Hindlimb muscle (tissue), 1 donor: ENCODE measurements at places on chromosomes 4 and X.

DNA sequence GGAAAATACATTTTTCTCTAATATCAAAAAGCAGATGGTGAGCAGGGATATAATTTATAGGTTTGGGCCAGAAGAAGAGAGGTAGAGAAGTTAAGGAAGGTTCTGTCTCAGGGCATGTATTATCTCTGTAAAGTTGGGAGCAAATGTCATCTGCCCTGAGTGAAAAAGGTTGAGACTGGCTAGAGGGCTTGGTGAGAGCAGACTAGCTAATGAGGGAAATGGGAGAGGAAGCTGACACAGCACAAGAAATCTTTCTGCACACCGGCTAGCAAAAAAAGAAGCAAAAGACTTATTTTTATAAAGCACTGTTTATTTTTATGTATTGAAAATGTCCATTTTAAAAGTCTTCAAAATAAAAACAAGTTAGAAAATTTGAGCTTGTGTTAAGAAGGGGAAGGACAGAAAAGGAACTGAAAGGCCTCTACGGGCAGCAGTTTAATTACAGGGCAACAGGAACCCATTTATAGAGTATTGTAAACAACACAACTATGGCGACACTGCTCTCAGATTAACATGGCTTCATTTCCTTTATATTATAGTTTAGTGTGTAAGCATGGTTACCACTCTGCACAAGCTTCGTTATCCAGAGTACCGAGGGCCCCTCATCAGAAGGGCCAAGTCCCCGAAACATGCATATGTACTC, 17.4 kb downstream of the CD40LG start:
- DNase-seq = no peak

GRCh38 chrX:113275804-113276203, 435.2 kb upstream of the AMOT start:
- no peak for DNase-seq

DNA sequence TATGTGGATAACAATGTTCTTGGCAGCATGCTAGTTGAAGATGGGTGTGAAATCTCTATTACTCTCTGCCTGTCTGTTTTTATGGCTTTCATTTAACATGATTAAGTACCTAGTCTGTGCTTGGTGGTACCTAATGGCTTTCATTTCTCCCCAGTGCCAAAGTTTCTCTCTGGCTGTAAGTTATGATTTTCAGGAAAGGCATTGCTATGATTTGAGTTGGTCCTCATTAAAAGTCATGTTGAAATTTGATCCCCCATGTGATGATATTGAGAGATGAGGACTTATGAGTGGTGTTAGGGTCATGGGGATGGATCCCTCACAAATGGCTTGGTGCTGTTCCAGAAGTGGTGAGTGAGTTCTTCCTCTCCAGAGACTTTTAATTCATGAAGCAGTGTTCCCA, 162.4 kb upstream of the IL15 start:
- no peak for DNase-seq

DNA sequence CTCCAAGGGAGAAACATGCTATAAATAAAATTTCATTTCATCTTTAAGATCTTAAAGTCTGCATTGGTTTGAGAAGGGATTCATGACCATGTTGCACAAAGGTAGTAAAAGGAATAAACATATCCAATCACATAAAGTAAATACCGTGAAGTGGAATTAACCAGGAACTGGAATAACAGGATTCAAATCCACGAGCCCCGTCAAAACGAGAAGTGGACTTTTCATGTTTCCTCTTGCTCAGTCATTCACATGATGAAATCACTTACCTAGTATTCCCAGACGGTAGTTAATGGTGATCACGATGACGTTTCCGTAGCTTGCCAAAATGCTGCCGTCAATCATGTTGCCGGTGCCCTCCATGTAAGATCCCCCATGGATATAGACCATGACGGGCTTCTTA, 199.7 kb downstream of the NLGN4X start:
- DNase-seq = no peak

DNA sequence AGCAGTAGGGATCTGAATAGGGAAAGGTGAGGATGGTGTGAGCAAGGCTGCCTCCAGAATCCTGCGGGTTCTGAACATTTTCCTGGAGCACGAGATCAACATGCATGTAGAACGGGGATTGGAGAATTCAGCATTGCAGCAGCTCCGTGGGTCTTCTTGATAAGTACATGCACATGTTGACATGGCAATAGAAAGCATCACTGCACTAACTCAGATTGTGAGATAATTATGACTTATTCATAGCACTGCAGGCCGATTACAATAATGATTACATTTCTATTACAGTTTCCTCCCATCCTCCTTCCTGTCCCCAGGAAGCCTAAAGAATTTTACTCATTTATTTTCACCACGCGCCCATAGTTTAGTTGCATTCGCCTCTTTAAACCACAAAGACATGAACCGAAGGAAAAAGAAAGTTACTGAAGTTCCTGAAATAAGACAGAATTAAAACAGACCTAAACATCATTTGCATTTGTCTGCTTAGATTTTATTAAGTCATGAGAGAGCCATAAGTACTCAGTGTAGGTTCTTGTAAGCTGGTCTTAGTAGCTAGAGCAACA, 61.3 kb upstream of the ARX start:
- no peak for DNase-seq

- DNase-seq = no peak
Measured at GRCh38 chr4:109676886-109677285, 26.4 kb downstream of the CASP6 start.

DNA sequence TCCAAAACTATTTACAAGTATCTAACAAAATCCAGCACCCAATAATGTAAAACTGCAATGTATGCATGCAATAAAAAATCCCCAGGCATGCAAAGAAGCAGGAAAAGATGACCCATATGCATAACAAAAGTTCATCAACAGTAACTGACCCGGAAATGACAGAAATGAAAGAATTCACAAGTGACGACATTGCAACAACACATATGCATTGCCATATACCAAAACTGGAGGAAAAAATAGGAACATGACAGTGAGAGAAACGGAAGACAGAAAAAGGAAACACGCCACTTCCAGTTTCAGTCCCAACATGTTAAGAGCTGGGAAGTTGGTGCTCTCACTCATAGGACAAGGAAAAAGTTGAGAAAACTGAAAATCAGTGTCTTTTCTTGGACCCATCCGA, 154.6 kb downstream of the EVC2 start:
- no peak for DNase-seq
